ENCODE measurements at places on chromosomes 6 and 20.

- H3K27me3 ChIP-seq: no peaks in the 10 kb centered on the region
- no peak for DNase-seq
- no peak overlapping the region for H3K4me3 ChIP-seq
- H3K36me3 ChIP-seq: no peaks in the 10 kb centered on the region
- H3K27ac ChIP-seq: no peak overlapping the region
- H3K4me1 ChIP-seq: no peaks in the 10 kb centered on the region
Observed at GRCh38 chr20:64207641-64208590, 43.7 kb downstream of the MYT1 start.

DNA sequence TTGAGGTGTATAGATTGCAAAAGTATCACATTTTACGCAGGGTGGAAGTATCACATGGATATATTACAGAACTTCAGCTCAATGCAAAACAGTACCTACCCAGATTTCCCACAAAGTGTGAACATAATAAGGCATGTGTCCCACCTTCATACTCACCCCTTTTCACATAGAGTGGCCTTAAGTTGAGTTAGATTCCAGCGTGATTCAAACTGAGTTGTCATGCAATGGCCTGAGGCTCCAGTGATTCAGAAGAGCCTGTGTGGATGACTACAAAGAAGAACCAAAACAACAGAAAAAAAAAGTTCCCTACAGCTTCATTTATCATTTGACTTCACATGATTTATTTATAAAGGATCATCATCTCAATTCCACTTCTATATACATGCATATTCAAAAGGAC is 309.7 kb downstream of the SLC35F1 start:
- no peaks in the 10 kb centered on the region for H3K4me1 ChIP-seq
- no peak overlapping the region for H3K27ac ChIP-seq
- DNase-seq: no peak
- peaks cover 2% of the 10 kb centered on the region for H3K27me3 ChIP-seq
- H3K36me3 ChIP-seq: no peaks in the 10 kb centered on the region
- no peak overlapping the region for H3K4me3 ChIP-seq

DNA sequence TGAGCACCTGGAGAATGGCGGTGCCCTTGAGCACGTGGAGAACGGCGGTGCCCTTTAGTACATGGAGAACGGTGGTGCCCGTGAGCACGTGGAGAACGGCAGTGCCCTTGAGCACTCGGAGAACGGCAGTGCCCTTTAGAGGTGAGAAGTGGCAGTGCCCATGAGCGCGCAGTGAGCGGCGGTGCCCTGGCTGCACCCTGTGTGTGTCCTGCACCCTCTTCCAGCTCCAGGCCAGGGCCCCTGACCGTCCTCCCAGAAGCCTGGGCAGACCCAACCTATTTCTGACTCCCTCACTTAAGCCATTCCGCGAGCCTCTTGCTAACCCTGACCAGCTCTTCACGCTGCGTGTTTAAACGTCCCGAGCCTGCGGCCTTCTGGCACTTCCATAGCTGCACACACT is 151.3 kb downstream of the DLL1 start:
- no peaks in the 10 kb centered on the region for H3K4me1 ChIP-seq
- H3K27me3 ChIP-seq: no peaks in the 10 kb centered on the region
- DNase-seq: no peak

DNA sequence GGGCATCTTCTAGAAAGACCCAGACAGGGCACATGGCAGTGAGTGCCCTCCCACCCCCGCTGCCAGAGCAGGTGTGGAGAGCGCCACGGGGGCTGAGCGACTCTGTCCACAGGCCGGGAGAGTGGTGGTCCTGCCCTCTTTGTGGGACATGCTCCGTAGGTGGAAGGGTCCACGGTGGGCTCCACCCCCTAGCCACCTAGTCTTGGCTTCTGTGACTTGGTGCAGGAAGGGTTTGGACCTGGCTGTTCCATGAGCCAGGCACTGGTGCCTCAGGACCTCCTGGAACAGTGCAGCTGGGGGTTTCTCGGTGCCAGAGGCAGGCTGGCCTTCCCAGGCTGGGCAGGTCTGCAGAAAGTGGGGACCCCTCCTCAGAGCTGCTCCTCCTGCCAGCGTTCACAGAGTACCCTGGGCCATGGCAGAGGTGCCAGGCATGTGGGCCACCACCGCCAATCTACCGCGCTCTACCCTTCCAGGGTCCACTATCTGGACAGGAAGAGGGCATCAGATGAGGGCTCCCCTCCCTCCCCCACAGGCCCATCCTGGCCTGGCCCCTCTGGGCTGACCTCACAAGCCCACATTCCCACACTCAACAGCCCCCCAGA is 23.0 kb downstream of the SLCO4A1 start:
- no peaks in the 10 kb centered on the region for H3K4me1 ChIP-seq
- no peak overlapping the region for H3K4me3 ChIP-seq
- peaks cover 34% of the 10 kb centered on the region for H3K36me3 ChIP-seq
- H3K27ac ChIP-seq: no peak overlapping the region

DNA sequence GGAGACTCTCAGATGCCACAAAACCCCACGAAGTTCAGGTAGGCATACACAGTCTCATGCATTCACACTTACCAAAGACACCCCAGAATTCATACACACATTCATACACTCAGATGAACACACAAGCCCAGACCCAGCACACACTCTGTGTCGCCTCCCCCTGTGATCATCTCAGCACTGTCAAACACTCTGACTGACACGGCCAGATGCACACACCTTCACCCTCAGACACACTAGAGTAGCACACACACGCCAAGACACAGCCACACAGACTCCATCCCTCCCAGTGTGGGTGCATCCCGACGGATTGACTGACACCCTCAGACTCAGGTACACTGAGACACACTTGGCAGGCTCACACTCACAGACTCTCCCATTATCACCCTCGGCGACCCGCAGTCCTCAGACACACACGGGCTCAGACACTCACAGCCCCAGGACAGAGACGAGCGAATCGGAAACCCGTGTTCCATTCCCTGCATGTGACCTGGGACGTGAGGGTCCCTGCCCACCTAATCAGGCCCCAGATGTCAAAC is 872 bp upstream of the RIMS4 start:
- no peaks in the 10 kb centered on the region for H3K36me3 ChIP-seq
- H3K27me3 ChIP-seq: peaks cover 47% of the 10 kb centered on the region
- DNase-seq: no peak
- H3K27ac ChIP-seq: no peak overlapping the region
- H3K4me3 ChIP-seq: peak overlapping the region; percentile 13

- no peak for DNase-seq
- no peak overlapping the region for H3K27ac ChIP-seq
- H3K27me3 ChIP-seq: peaks cover 6% of the 10 kb centered on the region
- no peaks in the 10 kb centered on the region for H3K36me3 ChIP-seq
Observed at GRCh38 chr20:50445354-50446151, 64.6 kb upstream of the PTPN1 start.

- H3K4me3 ChIP-seq: peak overlapping the region; percentile 85
- H3K27me3 ChIP-seq: no peaks in the 10 kb centered on the region
- H3K36me3 ChIP-seq: no peaks in the 10 kb centered on the region
- H3K27ac ChIP-seq: peak overlapping the region; percentile 86
- DNase-seq: peak; percentile 29
Observed at GRCh38 chr6:110039981-110040383, 61.9 kb downstream of the GPR6 start.

DNA sequence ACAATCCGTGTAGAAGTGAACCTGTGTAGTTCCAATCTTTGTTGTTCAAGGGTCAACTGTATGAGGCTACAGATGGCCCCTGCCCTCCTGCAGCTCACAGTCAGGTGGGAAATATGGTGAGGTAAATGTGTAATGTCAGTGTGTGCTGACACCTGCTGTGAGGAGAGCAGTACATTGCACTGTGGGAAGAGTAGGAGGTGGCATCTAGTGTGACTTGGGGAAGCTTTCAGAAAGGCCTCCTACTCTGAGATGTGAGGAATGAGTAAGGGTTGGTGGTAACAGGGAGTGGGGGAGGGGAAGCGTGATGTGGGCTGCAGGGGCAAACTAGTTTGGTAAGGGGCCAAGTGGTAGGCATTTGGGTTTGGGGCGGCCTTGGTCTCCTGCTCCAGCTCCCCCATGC is 188.8 kb downstream of the FARS2 start:
- no peak overlapping the region for H3K4me3 ChIP-seq
- H3K36me3 ChIP-seq: no peaks in the 10 kb centered on the region
- no peaks in the 10 kb centered on the region for H3K4me1 ChIP-seq
- no peak for DNase-seq

DNA sequence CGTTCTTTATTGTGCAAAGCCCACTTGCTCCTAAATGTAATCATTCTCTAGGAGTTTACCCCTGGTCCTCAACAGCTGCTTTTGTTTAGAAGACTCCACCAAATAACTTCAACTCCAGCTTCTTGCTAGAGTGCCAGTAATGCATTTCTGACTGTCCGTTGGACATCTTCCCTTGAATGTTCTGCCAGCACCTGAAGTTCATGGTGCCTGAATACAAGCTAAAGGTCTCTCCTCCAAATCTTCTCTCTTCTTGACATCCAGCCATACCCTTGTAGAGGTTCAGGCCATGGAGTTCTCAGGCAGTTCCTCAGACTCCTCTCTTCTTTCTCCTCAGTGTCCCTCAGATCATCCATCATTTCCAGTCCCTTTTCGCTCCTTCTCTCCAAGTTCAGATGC is 21.7 kb downstream of the PHACTR2 start:
- no peaks in the 10 kb centered on the region for H3K36me3 ChIP-seq
- no peak overlapping the region for H3K4me3 ChIP-seq
- H3K27ac ChIP-seq: no peak overlapping the region
- H3K4me1 ChIP-seq: peaks cover 12% of the 10 kb centered on the region
- no peak for DNase-seq

DNA sequence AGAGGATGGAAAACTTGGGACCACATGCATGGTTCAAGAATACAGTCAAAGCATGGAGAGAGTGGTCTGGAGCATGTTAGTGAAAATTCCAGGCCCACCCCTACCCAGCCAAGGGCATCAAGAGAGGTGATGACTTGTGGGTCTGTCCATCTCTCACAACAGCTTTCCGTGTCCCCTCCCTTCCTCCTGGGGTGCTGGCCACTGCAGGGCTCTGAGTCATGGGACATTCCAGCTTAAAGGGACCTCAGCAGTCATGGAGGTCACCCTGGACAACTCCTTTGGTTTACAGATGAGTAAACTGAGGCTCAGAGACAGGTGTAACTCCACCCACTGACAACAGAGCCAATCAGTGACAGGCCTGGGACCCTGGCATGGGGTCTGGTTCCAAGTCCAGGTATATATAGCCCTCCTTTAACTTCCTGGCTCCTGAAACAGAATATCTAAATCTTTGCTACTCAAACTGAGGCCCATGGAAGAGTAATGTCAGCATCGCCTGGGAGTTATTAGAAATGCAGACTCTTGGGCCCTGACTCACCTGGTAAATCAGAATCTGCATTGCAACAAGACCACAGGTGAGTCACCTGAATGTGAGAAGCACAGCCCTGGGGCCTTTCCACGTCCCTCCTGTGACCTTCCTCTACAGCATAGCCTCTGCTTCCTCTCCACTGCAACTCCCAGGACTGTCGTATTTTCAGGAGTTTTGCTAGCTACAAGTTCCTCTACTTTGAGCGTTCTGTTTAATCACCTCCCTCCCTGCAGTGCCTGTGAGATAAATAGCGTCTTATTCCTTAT is 170.2 kb downstream of the ZDHHC14 start:
- no peak overlapping the region for H3K27ac ChIP-seq
- no peak overlapping the region for H3K4me3 ChIP-seq
- no peaks in the 10 kb centered on the region for H3K36me3 ChIP-seq
- peaks cover 16% of the 10 kb centered on the region for H3K27me3 ChIP-seq

DNA sequence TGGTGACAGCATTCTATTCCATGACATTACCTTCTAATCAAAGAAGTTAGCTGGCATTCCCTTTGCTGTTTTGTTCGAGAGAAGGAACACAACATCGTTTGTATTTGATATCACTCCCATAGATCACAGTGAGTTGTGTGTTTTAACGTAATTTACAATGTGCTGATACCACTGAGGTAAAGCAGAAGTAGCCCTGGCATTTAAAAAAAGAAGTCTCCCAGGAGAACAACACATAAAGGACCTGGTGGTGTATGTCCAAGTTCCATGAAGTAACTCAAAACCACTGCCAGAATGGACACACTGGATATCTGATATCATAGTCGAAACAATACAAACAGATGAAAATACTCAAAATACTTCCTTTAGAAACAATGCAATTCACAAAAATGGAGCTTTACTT is 351.7 kb downstream of the RNGTT start:
- no peaks in the 10 kb centered on the region for H3K4me1 ChIP-seq
- no peaks in the 10 kb centered on the region for H3K27me3 ChIP-seq
- H3K36me3 ChIP-seq: peaks cover 19% of the 10 kb centered on the region
- no peak for DNase-seq
- H3K27ac ChIP-seq: no peak overlapping the region

- H3K4me1 ChIP-seq: peaks cover 35% of the 10 kb centered on the region
- H3K36me3 ChIP-seq: peaks cover 26% of the 10 kb centered on the region
- H3K4me3 ChIP-seq: no peak overlapping the region
Observed at GRCh38 chr20:32505723-32506473, 79.2 kb downstream of the NOL4L start.

- H3K27ac ChIP-seq: no peak overlapping the region
- peaks cover 16% of the 10 kb centered on the region for H3K4me1 ChIP-seq
- no peaks in the 10 kb centered on the region for H3K36me3 ChIP-seq
- no peaks in the 10 kb centered on the region for H3K27me3 ChIP-seq
- DNase-seq: no peak
Observed at GRCh38 chr6:104640150-104640700, 219.5 kb downstream of the HACE1 start.

GRCh38 chr20:35199740-35200139 is 26.8 kb upstream of the MMP24 start:
- H3K27me3 ChIP-seq: no peaks in the 10 kb centered on the region
- H3K36me3 ChIP-seq: peaks cover 12% of the 10 kb centered on the region
- no peak overlapping the region for H3K4me3 ChIP-seq
- H3K4me1 ChIP-seq: no peaks in the 10 kb centered on the region

- H3K36me3 ChIP-seq: no peaks in the 10 kb centered on the region
- H3K27me3 ChIP-seq: peaks cover 7% of the 10 kb centered on the region
- no peaks in the 10 kb centered on the region for H3K4me1 ChIP-seq
- DNase-seq: no peak
Observed at GRCh38 chr6:46472243-46472642, 19.0 kb downstream of the RCAN2 start.

DNA sequence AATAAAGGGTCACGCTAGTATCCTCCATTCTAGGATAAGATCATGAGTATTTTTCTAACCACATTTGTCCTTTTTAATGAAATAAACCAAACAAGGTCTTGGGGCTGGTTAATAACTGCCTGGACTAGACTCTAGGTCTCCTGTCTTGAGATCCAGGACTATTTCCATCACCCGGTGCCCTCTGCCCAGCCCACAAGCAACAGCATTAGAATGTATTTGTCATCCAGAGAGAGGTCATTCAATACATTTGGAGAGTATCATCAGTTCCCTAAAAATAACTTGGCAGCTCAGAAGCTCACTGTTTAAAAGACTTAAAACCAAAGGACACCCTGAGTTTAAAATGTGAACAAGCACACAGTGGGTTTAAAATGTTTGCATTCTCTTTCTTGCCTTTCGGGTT is 4.4 kb upstream of the RBM24 start:
- H3K4me3 ChIP-seq: no peak overlapping the region
- H3K27ac ChIP-seq: no peak overlapping the region
- H3K4me1 ChIP-seq: peaks cover 5% of the 10 kb centered on the region
- no peak for DNase-seq

GRCh38 chr6:139595183-139595582 is 220.7 kb upstream of the CITED2 start:
- H3K4me1 ChIP-seq: no peaks in the 10 kb centered on the region
- H3K27ac ChIP-seq: no peak overlapping the region
- no peak overlapping the region for H3K4me3 ChIP-seq
- H3K27me3 ChIP-seq: peaks cover 13% of the 10 kb centered on the region
- DNase-seq: no peak
- H3K36me3 ChIP-seq: no peaks in the 10 kb centered on the region
